ENCODE measurements at places on chromosomes 13 and 19. TPM values are rescaled to one million over a fixed set of nuclear protein-coding genes. Genes with fewer than 3 reads are reported as not detected.
A peak's percentile ranks its signal among the peaks of the same experiment; 100 is the strongest.

DNA sequence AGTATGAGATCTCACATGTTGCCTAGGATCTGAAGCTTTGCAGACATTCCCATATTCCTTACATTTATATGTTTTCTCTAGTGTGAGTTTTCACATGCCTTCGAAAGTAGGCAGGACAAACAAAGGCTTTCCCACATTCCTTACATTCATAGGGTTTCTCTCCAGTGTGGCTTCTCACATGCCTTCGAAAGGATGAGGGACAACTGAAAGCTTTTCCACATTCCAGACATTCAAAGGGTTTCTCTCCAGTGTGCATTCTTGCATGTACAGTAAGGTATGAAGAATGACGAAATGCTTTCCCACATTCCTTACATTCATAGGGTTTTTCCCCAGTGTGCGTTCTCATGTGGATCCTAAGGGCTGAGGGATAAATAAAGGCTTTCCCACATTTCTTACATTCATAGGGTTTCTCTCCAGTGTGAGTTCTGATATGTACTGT is 14.2 kb downstream of the ZNF699 start:
- no peak for DNase-seq

DNA sequence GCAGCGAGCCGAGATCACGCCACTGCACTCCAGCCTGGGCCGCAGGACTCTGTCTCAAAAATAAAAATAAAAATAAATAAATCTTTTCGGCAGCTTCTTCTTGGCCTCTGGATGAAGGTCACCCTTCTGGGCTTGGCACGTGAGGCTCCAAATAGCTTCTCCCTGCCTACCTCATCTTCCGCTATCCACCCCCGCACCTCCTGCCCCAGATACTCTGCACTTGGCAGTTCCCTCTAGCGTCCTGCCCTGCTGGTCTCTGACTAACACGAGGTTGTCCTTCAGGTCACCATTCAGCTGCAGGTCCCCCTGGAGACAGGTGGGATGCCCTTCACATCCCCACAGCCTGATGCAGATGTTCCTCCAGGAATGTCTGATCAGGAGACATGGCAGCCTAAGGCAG is 8.5 kb upstream of the CCL25 start:
- DNase-seq: no peak

DNA sequence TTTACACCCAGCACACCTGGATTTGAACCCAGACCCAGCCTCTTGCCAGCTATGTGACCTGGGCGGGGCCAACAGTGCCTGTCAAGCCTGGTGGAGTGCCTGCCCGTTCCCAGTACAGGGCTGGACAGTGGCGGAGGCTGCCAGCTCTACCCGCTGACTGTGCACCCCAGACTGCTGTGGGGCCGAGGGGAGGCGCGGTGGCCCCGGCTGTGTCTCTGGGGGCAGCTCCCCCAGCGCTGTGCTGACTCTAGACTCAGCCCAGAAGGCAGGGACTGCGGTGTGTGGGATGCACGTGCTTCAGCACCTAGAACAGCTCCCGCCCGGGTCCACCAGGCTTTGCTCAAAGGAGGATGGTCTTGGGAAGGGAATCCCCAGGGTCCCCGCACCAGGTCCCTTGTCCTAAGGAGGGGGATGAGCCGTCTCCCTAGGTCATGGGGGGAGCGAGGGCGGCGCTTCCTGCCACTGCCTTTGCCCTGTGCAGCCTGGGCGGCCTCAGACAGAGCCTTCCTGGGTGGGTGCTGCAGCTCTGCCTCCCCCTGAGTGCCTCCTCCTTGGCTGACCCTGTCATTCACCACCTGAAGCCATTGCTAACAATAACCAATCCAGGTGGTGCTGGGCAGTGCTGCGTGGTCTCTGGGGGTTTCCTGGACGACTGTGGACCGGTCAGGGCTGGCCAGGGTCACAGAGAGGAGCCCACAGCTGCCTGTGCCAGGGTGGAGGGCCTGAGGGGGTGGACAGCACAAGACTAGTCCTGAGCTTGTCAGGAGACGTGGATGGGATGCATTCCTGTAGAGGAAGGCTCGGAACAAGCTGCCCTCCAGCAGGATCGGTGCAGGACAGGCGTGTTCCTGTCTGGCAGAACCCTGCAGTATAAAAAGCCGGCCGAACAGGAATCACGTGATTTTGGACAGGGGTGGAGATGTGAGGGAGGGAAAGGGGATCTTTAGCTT is 18.6 kb downstream of the TMEM255B start:
- DNase-seq: no peak

DNA sequence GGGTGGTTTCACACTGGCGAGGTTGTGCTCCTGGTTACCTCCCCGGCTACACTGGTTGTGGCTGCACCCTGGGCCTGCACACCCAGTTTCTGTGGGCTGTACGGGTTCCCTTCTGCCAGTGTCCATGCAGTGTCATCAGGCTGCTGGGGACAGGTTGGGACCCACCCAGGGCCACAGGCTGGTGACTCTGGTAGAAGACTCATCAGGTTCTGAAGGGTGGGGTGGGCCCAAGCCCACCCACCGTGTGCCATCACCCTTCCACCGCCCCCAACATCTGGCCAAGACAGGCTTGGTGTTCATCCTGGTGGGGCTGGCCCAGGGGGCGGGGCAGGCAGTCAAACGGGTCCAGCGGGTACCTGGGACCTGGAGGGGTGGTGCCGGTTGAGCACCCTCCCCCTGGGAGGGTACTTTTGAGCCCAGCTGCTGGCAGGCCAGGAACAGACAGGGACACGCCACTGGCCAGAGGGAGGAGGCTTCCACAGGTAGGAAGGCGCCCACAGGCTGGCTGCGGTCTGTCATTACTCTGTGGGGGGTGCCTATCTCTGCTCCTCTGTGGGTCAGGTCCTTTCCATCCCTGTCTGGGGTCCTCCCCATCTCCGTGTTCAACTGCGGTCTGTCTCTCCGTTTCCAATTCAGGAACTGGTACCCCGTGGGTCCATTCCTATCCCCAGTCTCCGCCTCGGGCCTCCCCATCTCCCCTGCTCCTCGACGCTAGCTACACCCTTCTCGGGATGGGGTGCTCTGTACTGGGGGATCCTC is at the start of gene RNF225:
RNF225 (plus strand) TSS at position 437 of the 759 bp plus-strand sequence. CDS start 434 bp downstream, outside the sequence.
- DNase-seq: no peak

DNA sequence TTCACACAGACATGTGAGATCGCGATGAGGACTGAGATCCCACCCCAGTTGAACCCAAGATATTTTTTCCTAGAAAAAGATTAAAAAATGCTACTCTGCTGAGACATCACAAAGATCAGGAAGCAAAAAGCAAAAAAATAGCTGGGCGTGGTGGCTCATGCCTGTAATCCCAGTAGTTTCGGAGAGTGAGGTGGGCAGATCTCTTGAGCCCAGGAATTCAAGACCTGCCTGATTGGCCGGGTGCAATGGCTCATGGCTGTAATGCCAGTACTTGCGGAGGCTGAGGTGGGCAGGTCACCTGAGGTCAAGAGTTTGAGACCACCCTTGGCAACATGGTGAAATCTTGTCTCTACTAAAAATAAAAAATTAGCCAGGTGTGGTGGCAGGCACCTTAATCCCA is 1.1 kb downstream of the FUT3 start:
- no peak for DNase-seq

DNA sequence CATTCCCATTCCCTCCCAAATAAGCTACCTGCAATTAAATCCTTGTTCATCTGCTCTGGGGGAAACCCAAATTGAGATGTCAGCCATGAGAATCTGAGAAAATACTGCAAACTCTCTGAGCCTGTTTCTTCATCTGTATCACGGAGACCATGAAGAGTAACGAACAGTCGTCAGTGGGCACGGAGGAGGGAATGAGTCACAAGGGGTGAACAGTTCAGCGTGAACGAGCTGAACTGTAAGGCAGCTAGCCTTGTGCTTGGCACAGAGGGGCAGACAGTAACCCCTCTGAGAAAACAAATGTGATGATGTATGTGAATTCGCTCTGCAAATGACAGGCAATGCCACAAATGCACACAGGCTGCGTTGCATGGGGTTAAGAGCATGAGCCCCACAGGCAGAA is 288.7 kb downstream of the FOXO1 start:
- no peak for DNase-seq

GRCh38 chr19:11784356-11784755 is 14.0 kb upstream of the ZNF491 start:
- DNase-seq: no peak

DNA sequence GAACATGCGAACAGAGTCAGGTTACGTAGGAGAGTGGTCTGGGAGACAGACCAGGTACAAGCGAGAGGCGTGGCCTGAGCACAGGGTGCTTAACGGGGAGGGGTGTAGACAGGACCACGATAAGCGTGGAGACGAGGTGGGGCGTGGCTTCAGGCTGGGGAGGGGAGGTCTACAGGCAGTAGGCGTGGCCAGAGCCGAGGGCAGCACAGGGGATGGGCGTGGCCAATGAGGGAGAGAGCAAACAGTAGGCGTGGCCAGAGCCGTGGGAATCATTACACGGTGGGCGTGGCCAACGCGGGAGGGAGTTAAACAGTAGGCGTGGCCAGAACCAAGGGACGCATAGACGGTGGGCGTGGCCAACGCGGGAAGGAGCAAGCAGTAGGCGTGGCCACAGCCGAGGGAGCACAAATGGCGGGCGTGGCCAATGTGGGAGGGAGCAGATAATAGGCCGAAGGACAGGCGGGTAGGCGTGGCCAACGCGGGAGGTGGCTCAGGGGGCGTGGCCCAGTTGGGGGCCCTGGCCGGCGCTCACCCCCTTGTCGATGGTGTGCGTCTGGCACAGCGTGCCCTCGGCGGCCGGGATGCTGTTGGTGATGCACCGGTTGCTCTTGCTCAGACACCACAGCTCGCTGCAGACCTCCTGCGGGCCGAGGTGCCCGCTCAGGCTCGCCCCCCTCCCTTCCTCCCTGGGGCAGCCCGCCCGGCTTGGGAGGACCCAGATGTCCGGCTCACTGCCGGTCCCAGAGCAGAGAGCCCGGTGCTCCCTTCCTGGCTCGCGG is 15.2 kb upstream of the MYO1F start:
- DNase-seq: no peak

GRCh38 chr13:39281539-39282150 is 243.4 kb downstream of the NHLRC3 start:
- no peak for DNase-seq

- DNase-seq: peak; percentile 85
These were observed 20.7 kb upstream of the TPT1 start for GRCh38 chr13:45361596-45362206.

- no peak for DNase-seq
These were observed 18.5 kb downstream of the TMED1 start for GRCh38 chr19:10817291-10818038.

- DNase-seq: no peak
These were observed 1.5 kb downstream of the ZNF235 start for GRCh38 chr19:44303320-44303719.

- no peak for DNase-seq
These were observed 2.3 kb downstream of the NCCRP1 start for GRCh38 chr19:39199025-39199424.

DNA sequence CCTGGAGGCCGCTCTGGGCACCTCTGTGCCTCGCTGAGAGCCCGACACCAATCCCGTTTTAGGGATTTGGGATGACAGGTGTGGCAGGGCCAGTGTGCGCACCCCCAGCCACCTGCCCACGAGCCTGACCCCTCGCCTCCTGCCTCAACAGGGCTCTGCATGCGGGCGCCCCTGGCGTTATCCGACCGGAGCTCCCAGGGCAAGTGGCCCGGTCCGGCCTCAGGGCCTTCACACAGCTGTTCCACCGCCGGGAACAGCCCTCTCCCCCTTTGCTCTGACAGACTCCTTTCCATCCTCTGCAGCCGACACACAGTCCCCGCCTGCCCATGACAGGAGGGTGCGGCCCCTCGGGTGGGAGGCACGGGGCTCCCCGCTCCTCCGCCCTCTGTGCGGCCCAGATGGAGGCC is 7.1 kb upstream of the WDR18 start:
- DNase-seq: no peak

DNA sequence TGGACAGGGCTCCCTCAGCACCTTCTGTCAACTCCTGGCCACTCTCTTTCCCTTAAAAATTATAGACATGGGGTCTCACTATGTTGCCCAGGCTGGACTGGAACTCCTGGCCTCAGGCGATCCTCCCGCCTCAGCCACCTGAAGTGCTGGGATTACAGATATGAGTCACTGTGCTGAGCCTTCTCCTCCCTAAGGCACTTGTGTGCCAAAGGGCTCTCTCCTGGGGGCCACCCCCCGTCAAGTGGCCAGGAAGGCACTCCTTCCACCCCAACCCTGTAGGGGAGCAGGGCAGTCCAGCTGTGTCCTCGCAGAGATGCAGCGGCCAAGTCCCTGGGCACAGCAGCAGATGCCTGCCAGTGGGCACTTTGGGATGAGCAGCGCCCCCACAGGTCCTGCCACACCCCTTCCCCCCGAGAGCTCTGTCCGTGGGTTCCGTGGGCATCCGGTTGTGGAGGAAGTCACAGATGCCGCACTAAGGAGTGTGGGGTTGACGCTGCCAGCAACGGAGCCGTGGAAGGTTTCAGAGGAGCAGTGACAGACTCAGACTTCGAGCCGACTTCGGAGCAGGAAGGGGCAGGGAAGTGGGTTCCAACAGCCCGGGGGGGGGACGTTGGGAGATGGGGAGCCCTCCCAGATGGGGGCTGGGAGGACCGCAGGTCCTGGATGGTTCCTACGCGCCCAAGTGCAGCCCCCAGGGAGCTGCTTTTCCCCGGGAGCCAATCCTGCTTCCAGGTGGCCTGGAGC is 3.3 kb upstream of the UQCR11 start:
- DNase-seq: no peak

- no peak for DNase-seq
These were observed 6.2 kb upstream of the DZIP1 start for GRCh38 chr13:95650696-95651095.

- no peak for DNase-seq
These were observed 14.0 kb downstream of the ZNF552 start for GRCh38 chr19:57800696-57801095.

GRCh38 chr19:35715981-35716800 is 1.6 kb upstream of the KMT2B start:
- DNase-seq: no peak

- no peak for DNase-seq
These were observed 62.8 kb upstream of the CEACAM8 start for GRCh38 chr19:42657556-42657955.

- DNase-seq: no peak
These were observed 24.2 kb downstream of the GAS6 start for GRCh38 chr13:113839536-113840204.

GRCh38 chr19:49403404-49404187 is 15.5 kb downstream of the KASH5 start:
- no peak for DNase-seq

The SLC25A41 gene
- total RNA-seq: 0.93 TPM

The SERTM1 gene
- total RNA-seq: not detected

The KLK14 gene
- 0.76 TPM for total RNA-seq

The CYP2S1 gene
- total RNA-seq: 17.6 TPM

The AXL gene
- total RNA-seq: 47.4 TPM

The MAMSTR gene
- 1.3 TPM for total RNA-seq

The SOHLH2 gene
- total RNA-seq: not detected

The ZSCAN5B gene
- not detected for total RNA-seq

The POGLUT2 gene
- total RNA-seq: 4.8 TPM

The ICAM1 gene
- 5.0 TPM for total RNA-seq

The TMPRSS9 gene
- not detected for total RNA-seq

The ADGRL1 gene
- 88.6 TPM for total RNA-seq

The TTC9B gene
- total RNA-seq: 1.7 TPM

The C19orf81 gene
- 14.5 TPM for total RNA-seq

The PTGER1 gene
- total RNA-seq: 1.1 TPM

The DLL3 gene
- 0.17 TPM for total RNA-seq

All from HCT116 (cell line).